ENCODE measurements at places on chromosomes 12 and 14.

DNA sequence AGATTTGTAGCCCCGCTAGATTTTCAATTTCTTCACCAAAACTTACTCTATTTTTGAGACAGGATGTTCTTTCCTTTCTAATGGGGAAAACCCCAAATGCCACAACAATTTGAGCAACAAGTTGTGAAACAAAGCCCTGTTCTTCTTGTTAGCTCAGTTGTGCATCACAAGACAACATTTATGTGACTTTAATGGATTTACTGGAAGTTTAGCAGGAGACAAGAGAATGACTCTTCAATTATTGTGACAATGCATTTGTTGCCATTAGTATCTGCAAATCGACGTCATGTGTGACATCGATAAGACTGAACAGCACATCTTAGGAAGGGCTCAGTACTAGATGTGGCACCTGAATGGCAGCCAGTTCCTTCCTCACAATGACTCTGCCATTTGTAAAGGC, 1028.9 kb upstream of the TMEM132C start:
- H3K36me3 ChIP-seq = no peaks in the 10 kb centered on the region
- no peak overlapping the region for H3K27ac ChIP-seq
- no peak for DNase-seq
- H3K4me3 ChIP-seq = no peak overlapping the region
- H3K4me1 ChIP-seq = no peaks in the 10 kb centered on the region

- H3K4me3 ChIP-seq = no peak overlapping the region
- no peak for DNase-seq
Measured at GRCh38 chr12:115756804-115757203, 520.7 kb downstream of the MED13L start.

GRCh38 chr12:27236498-27236897, 7.6 kb upstream of the STK38L start:
- no peaks in the 10 kb centered on the region for H3K36me3 ChIP-seq
- peaks cover 31% of the 10 kb centered on the region for H3K4me1 ChIP-seq
- no peak for DNase-seq
- H3K27ac ChIP-seq = peak overlapping the region; percentile 12
- H3K4me3 ChIP-seq = no peak overlapping the region

DNA sequence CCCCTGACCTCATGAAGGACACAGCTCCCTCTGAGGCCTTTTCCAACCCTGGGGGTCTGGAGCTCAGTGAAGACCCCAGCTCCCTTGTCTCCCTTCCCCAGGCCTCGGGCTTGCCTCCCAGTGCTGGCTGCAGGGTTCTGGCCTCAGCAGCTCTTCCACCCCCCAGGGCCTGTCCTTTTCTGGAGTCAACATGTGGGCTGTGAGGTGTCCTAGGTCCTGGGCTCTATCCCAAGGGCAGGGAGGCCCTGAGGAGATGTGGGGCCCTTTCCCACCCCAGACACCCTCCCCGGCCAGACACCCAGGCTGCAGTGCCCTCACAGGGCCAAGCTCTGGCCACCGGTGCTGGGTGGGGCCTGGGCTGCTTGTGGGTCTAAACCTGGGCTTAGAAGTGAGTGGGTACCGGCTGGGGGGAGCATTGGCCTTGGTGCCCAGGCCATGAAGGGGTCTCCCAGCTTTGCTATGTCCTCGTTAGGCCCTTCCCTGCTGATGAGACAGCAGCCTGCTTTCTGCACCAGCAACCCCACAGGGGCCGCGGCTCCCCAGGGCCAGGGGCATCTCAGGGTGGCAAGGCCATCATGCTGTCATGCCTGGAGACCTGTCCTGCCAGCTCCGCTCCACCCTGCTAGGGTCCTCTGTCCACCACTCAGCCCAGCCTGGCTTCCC, 2.7 kb upstream of the CRIP2 start:
- no peak for DNase-seq
- peaks cover 14% of the 10 kb centered on the region for H3K27me3 ChIP-seq
- no peak overlapping the region for H3K27ac ChIP-seq
- H3K4me3 ChIP-seq = no peak overlapping the region
- no peaks in the 10 kb centered on the region for H3K36me3 ChIP-seq

- H3K4me3 ChIP-seq = no peak overlapping the region
- H3K27ac ChIP-seq = no peak overlapping the region
- DNase-seq = no peak
- no peaks in the 10 kb centered on the region for H3K36me3 ChIP-seq
- H3K4me1 ChIP-seq = no peaks in the 10 kb centered on the region
Measured at GRCh38 chr14:50978888-50979287, 34.6 kb upstream of the PYGL start.

GRCh38 chr14:70882776-70883492, 24.3 kb upstream of the PCNX1 start:
- peaks cover 65% of the 10 kb centered on the region for H3K4me1 ChIP-seq
- H3K27me3 ChIP-seq = no peaks in the 10 kb centered on the region
- peak overlapping the region; percentile 23 for H3K27ac ChIP-seq
- no peak for DNase-seq

DNA sequence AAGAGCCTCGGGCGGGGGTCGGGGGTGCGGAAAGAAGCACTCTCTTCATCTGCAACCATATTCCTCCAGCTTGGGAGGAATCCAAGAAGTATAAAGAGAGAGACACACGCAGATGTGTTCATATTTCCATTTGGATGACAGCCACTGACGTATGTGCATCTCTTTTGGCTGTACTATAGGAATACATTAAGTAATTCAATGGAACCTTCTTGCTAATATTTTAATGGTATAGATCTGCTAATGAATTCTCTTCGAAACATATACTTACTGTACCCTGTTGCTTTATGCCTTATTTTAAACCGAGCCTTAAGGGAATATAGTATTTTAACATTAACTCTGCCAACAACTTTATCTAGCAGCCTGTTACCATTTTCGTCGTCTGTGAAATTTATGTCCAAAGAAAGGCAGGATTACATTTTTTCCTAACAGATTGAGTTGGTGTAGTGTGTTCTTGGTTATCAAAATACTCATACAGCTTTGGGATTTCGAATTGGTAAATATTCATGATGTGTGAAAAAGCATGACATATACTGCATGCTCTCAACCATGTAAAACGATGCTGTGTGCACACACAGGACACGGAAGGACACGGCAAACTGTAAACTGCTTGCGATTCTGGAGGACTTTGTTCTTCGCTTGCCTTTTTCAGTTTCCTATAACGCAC, 84.5 kb downstream of the CCDC88C start:
- H3K4me1 ChIP-seq = peaks cover 32% of the 10 kb centered on the region
- H3K4me3 ChIP-seq = no peak overlapping the region
- H3K36me3 ChIP-seq = peaks cover 57% of the 10 kb centered on the region
- DNase-seq = no peak
- no peak overlapping the region for H3K27ac ChIP-seq

- H3K27me3 ChIP-seq = no peaks in the 10 kb centered on the region
- no peak overlapping the region for H3K27ac ChIP-seq
- no peaks in the 10 kb centered on the region for H3K36me3 ChIP-seq
- no peak overlapping the region for H3K4me3 ChIP-seq
Measured at GRCh38 chr14:77311217-77311616, 9.5 kb downstream of the POMT2 start.

GRCh38 chr14:75979648-75980565, 1.9 kb downstream of the TGFB3 start:
- H3K27ac ChIP-seq = no peak overlapping the region
- no peak for DNase-seq
- H3K27me3 ChIP-seq = peaks cover 17% of the 10 kb centered on the region
- no peak overlapping the region for H3K4me3 ChIP-seq

DNA sequence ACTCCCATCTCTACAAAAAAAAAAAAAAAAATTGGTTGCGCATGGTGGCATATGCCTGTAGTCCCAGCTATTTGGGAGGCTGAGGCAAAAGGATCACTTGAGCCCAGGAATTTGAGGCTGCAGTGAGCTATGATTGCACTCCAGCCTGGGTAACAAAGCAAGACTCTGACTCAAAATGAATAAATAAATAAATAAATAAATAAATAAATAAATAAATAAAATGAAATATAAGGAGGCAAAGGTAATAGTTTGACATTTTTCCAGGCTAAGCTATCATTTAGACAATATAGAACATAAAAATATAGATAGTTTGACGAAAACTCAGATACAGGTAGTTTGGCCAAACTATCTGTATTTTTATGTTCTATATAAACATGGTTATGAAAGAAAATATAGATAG, 40.5 kb downstream of the ZCRB1 start:
- H3K27ac ChIP-seq = no peak overlapping the region
- H3K4me3 ChIP-seq = no peak overlapping the region
- no peaks in the 10 kb centered on the region for H3K36me3 ChIP-seq
- no peaks in the 10 kb centered on the region for H3K4me1 ChIP-seq
- H3K27me3 ChIP-seq = peaks cover 2% of the 10 kb centered on the region
- DNase-seq = no peak

GRCh38 chr14:50795142-50795541, 35.8 kb downstream of the NIN start:
- H3K4me3 ChIP-seq = no peak overlapping the region
- peaks cover 32% of the 10 kb centered on the region for H3K4me1 ChIP-seq
- no peak for DNase-seq
- H3K36me3 ChIP-seq = peaks cover 31% of the 10 kb centered on the region
- H3K27ac ChIP-seq = no peak overlapping the region

DNA sequence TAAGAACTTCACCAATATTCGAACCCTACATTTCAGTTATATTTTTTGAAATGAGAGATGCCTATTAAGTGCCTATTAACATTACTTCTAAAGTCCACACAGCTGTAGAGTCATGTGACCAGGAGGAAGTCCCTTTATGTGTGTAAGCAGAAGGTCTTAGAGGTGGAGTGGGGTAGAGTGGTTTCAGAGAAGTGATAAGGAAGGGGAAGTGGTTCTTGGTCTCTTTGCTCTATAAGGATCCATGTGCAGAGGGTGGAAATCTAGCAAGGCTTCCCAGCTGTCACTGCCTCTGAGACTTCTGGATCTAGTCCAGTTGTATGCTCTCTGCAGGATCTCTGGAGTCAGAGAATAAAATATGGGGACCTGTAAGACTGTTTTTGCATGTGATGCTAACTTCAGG, 673.9 kb downstream of the FLRT2 start:
- H3K4me1 ChIP-seq = no peaks in the 10 kb centered on the region
- H3K36me3 ChIP-seq = no peaks in the 10 kb centered on the region
- no peaks in the 10 kb centered on the region for H3K27me3 ChIP-seq
- no peak for DNase-seq
- H3K4me3 ChIP-seq = no peak overlapping the region

- peaks cover 41% of the 10 kb centered on the region for H3K36me3 ChIP-seq
- DNase-seq = no peak
- no peaks in the 10 kb centered on the region for H3K27me3 ChIP-seq
- no peak overlapping the region for H3K27ac ChIP-seq
- H3K4me1 ChIP-seq = peaks cover 8% of the 10 kb centered on the region
Measured at GRCh38 chr14:88614218-88614907, 51.5 kb downstream of the ZC3H14 start.

DNA sequence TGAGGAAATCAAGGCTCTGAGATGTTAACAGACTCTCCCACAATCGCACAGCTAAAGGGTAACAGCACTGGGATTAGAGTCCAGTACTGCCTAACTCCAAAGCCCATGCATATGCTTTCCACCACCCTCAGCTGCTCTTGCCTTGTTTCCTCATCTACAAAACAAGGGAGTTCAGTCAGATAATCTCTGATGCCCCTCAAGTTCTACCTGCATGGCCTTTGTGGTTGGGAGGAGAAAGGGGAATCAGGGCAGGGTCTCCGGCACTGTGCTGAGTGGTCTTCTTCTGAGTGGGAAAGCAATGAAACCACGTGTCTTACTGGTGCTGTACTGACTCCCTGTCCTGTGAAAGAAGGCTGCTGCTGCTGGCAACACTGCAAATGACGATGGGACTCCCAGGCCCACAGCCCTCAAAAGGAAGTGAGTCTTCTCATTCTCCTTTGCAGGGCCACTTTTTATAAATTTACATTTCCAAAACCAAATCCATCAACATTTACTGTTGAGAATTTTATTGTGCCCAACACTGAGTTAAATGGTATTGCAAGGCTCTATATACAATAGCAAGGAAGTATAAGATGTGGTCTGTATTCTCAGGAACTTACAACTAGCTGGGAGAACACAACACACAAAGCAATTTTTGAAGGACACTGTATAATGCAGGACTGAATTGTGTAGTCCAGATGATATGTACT, 19.7 kb upstream of the DUSP16 start:
- no peak for DNase-seq
- H3K27me3 ChIP-seq = no peaks in the 10 kb centered on the region
- H3K4me1 ChIP-seq = peaks cover 61% of the 10 kb centered on the region
- H3K36me3 ChIP-seq = no peaks in the 10 kb centered on the region
- no peak overlapping the region for H3K4me3 ChIP-seq

- H3K4me3 ChIP-seq = peak overlapping the region; percentile 82
- no peaks in the 10 kb centered on the region for H3K27me3 ChIP-seq
- DNase-seq = peak; percentile 19
- H3K36me3 ChIP-seq = peaks cover 4% of the 10 kb centered on the region
Measured at GRCh38 chr12:130838284-130838950, 633 bp downstream of the STX2 start.

DNA sequence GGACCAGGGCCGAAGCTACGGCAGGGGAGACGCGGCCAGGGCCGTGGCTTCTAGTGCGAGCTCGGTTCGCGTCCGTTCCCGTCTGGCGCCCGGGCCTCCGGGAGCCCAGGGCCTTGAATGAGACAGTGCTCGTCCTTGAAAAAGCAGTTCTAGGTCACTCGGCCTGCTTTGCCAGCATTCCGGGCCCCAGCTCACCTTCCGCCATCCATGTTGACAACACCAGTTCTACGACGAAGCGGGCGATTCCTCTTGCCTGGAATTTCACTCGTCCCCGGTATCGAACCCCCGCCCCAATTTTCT, 4.5 kb downstream of the OR10AD1 start:
- peaks cover 20% of the 10 kb centered on the region for H3K4me1 ChIP-seq
- peaks cover 16% of the 10 kb centered on the region for H3K27me3 ChIP-seq
- peaks cover 39% of the 10 kb centered on the region for H3K36me3 ChIP-seq
